Activated naive CD4-positive, alpha-beta T cell (primary cell): ENCODE measurements at places on chromosomes 6 and 20.

GRCh38 chr6:43708860-43709653 is 21.5 kb upstream of the MRPS18A start:
- DNase-seq: no peak

DNA sequence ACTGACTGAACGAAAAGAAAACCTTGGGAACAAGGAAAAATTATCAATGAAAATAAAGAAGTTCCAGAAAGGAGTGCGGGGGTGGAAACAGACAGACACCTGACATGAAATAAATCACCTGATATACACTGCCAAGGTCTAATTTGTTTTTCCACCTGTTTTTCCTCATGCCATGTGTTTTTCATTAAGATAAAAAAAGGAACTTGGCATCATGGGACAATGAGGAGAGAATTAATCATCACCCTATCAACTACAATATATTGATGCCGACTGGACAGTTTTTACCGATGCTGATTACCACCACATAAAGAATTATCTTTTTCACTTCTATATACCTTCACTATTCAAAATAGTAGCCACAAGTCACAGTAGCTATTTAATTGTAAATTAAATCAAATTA is 233.2 kb downstream of the ARHGAP18 start:
- DNase-seq: no peak

- no peak for DNase-seq
Observed at GRCh38 chr6:12009876-12010634, 2.1 kb upstream of the HIVEP1 start.

DNA sequence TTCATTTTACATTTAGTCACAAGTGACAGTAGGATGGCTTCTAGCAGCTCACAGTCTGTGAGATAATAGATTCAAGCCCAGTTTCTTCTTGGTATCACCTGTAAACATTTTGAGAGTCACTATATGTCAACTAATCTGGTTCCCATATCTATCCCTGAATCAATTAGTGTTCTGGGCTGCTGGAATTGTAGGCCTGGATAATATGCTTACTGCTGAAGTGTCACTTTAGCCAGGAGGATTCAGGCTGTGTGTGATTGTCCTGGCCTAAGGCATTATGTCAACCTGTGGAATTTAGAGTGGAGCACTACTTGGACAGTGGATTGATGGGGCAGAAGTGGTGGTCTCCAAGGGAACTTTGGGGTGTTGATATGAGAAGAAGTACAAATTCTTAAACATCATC is 1071.8 kb upstream of the CITED2 start:
- DNase-seq: no peak

GRCh38 chr6:154462425-154462824 is 48.1 kb downstream of the CNKSR3 start:
- DNase-seq: no peak

GRCh38 chr6:105988321-105988720 is 97.8 kb upstream of the PRDM1 start:
- DNase-seq: no peak

- no peak for DNase-seq
Observed at GRCh38 chr6:157143171-157143889, 180.0 kb downstream of the TMEM242 start.

GRCh38 chr6:71533939-71534379 is 245.3 kb downstream of the OGFRL1 start:
- no peak for DNase-seq

- DNase-seq: no peak
Observed at GRCh38 chr20:31988430-31989015, 20.6 kb downstream of the XKR7 start.

DNA sequence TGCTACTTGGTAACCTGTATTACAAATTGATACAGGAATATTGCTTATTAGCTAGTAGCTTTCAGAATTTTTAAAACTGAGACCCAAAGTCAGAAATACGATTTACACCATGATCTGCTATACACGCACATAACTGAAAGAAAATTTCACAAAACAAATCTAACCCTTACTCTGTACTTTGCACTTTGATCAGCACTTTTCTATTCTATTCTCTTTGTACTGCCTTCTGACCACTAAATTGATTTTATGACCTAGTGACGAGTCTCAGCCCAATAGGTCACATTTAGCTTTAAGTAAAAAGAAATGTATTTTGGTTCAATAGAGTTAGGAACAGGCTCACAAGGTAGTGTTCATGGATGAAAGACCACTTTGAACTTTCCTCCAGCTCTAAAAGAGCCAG is 252.5 kb downstream of the TBX18 start:
- no peak for DNase-seq

- DNase-seq: no peak
Observed at GRCh38 chr20:25040438-25040831, 17.5 kb downstream of the ACSS1 start.
